ENCODE measurements at places on chromosomes 3 and 15.
A peak's percentile ranks its signal among the peaks of the same experiment; 100 is the strongest.

GRCh38 chr3:32595323-32595722 is 24.7 kb upstream of the DYNC1LI1 start:
- peak; percentile 29 for DNase-seq

- DNase-seq = peak; percentile 70
Observed at GRCh38 chr3:54837964-54838363, 89.9 kb downstream of the LRTM1 start.

GRCh38 chr3:192435241-192435640 is 292.1 kb downstream of the FGF12 start:
- DNase-seq = no peak

- no peak for DNase-seq
Observed at GRCh38 chr15:58760385-58761009, 10.6 kb upstream of the MINDY2 start.

GRCh38 chr3:182389071-182389815 is 404.1 kb upstream of the ATP11B start:
- peak; percentile 88 for DNase-seq

- no peak for DNase-seq
Observed at GRCh38 chr3:191770541-191770940, 309.6 kb downstream of the PYDC2 start.

- peak; percentile 19 for DNase-seq
Observed at GRCh38 chr3:184766555-184767261, 45.3 kb upstream of the VPS8 start.

GRCh38 chr3:105752791-105753415 is 115.9 kb downstream of the CBLB start:
- DNase-seq = no peak

DNA sequence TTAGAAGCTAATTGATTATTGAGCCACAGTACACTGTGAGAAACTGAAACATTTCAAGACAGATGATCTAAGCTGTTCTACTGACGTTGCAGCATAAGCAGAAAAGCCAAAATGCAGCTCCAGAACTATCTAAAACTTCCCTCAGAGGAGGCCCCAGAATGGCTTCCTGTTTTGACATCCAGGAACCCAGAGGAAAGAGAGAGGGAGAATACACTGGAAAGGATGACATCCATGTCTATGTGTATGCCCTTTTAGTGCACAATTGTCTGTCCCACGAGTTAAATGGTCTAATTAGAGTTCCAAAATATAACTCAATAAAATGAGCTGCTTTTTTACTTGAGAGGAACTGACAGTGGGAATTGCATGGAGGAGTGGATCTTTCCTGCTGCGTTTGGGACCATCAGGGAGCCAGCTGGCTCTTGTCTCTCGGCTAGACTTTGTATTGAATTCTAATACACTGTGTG is 688.1 kb downstream of the ZNF385D start:
- no peak for DNase-seq

DNA sequence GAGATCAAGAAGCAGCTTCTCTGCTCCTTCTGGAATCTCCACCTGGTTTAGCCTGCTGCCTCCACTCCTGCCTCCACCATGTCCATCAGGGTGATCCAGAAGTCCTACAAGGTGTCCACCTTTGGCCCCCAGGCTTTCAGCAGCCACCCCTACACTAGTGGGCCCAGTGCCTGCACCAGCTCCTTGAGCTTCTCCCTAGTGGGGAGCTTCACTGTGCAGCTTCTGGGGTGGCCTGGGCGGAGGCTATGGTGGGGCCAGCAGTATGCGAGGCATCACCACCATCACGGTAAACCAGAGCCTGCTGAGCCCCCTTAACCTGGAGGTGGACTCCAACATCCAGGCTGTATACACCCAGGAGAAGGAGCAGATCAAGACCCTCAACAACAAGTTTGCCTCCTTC is 2.4 kb upstream of the KPNA4 start:
- DNase-seq = no peak

- DNase-seq = no peak
Observed at GRCh38 chr15:73366766-73367623, 1.8 kb downstream of the HCN4 start.

DNA sequence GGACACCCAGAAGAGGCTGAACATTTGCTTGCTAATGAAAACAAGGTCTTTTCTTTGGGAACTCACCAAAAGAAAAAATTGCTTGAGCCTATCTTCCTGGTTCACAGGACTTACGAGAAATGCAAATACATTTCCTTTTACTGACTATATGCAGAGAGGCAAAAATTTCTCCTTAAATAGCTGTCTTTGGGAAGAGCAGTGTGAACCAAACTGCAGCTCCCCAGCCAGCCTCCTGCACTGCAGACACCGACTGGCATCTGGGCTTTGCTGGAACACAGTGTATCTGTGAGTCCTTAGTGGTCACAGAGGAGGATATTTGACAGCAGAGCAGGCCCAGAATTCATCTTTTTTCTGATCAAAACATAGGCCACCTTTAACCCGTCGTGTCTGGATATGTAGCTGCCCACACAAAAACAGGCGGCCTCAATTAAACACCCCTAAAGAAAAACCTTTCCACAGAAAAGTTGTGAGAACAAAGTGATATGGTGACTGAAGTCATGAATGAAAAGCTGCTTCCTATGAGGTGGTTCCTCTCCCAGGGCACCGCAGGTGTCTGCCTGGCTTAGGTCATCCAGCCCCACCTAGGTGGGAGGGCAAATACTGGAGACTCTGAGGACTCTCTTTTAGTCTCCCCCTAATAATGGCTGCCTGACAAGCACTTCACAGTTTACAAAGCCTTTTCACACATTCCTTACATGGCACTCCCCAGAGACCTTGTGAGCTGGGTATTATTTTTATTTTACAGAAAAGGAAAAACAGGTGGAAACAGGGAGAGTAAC is 46.1 kb upstream of the TMEM158 start:
- DNase-seq = peak; percentile 1

GRCh38 chr3:121483290-121483689 is 62.5 kb downstream of the POLQ start:
- DNase-seq = no peak

GRCh38 chr3:45968706-45969105 is 25.4 kb downstream of the CXCR6 start:
- no peak for DNase-seq

- DNase-seq = no peak
Observed at GRCh38 chr3:152609891-152610290, 225.0 kb upstream of the P2RY1 start.

GRCh38 chr3:71760140-71760539 is 6.5 kb downstream of the GPR27 start:
- DNase-seq = no peak

GRCh38 chr3:10547841-10548783 is 42.7 kb upstream of the ATP2B2 start:
- DNase-seq = peak; percentile 21

DNA sequence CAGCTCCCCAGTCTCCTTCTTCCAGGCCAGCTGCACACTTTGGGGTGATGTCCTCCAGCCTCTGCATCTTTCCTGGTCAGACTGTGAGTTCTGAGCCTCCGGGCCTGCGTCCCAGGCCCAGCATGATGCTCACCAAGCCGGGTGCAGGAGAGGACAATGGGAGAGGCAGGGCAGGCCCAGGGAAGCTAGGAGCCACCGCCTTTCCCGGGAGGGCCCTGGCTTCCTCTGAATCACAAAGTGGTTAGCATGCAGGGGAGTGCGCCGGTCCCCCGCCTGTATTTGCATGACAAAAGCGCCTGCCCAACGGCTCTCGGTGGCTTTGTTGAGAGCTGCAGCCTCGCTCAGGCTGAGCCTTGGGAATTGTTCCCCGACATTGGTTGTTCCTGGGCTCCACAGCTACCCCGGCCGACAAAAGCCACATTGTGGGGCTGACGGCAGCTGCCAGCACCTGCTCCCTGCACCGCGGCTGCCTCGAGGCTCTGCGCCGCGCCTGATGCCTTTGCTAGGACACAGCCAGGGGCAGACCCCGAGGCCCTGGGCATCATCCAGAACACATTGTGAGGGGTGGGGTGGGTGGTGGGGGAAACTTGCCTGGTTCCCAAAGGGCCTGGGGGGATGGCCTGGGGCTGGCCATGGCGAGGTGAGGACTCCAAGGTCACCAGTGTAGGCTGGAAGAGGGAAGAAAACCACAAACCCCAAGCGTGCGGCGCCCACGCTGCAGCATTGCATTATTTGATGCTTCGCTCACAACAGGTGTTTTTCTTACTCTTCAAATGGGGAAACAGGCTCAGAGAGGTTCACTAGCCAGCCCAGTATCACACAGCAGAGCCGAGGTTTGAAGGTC is 20.0 kb upstream of the KLF13 start:
- DNase-seq = no peak

GRCh38 chr15:39154776-39155175 is 426.1 kb upstream of the THBS1 start:
- no peak for DNase-seq

- no peak for DNase-seq
Observed at GRCh38 chr3:31252216-31253185, 280.2 kb upstream of the STT3B start.

DNA sequence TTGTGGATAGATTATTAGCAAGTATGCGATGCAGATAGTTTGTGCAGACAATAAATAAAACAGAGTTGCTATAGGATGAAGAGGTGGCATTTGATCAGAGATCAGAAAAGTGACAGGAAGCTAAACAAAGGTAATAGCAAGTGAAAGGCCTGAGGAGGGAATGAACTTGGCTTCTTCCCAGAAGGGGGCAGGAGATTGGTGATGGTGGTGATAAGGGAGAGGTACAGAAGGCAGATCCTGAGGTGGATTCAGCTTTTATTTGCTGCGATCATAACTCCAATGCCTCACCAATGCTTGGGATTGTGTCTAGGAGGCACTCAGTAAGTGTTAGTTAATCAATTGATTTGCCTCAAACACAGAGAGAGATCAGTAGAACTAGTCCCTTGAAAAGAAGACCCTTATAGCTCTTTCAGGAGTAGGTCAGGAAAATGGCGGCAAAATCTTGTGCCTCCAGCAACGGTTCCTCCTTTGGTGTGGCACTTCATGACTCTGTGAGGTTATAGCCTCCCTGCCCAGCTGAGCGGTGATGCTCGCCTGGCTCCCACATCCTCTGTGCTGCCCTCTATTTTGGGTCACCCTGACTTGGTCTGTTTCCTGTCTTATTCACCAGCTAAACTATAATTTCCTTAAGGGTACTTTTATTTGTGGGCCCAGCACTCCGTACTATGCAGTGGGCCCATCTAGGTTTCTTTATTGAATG is 37.5 kb downstream of the TGFBR2 start:
- no peak for DNase-seq

- no peak for DNase-seq
Observed at GRCh38 chr15:51104512-51104911, 9.8 kb upstream of the TNFAIP8L3 start.

DNA sequence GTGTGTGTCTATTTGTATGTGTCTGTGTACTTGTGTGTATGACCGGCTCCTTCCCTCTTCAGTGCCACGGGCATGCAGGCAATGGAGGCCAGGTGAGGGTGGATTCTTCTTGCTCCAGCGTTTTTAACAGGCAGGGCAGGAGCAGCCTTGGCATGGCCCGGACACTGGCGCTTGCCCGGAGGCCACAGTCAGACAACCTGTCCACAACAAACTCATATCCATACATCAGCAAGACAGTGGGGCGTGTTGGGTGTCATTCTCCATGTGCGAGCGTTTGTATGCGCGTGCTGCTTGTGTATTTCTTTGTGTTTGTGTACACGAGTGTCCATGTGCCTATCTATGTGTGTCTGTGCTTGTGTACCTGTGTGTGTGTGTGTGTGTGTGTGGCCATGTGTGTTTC is 29.8 kb downstream of the PTH1R start:
- DNase-seq = no peak

DNA sequence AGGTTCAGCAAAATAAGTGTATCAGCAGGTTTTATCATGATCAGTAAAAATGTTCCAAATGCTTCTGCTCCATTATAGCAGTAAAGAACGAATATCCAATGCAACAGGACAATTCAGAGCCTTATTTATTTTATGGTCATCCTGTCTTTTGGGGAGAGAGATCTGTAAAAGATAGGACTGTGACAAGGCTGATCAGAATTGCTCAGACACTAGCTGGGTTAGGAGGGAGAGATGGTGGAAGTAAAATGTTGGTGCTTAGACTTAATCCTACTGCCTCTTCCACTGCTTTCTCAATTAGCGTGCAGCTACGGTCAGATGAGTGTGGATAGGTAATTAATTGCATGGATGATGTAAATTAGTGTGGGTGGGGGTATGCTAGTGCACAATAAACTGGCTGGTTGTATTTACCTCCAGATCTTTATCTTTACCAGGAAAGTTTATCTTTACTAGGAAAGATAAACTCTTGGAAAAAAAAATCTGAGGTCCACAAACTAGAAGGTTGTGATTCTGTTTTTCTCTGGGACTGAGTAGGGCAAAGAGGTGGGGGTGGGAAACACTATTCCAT is 2.2 kb downstream of the EID1 start:
- DNase-seq = no peak

- no peak for DNase-seq
Observed at GRCh38 chr3:101216710-101217465, 103.5 kb downstream of the IMPG2 start.

DNA sequence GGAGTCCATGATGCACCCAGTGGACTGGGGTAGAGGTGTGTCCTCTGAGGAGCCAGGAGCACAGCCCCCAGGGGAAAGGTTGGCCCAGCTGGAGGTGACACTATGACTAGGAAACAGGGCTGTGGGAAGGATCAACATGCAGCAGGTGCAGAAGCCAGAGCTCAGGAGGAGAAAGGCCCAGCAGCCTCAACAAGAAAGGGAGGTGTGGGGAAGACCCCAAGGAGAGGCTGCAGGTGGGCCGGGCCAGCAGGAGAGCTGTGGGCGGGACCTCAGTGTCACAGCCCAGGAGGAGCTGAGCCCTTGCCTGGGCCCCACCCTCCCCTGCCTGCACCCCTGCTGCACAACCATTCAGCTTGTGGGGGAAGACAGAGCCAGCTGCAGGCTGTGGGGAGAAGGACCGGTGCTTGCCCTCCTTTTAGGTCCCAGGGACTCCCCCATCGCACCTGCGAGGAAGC is 18.4 kb upstream of the KLF13 start:
- peak; percentile 16 for DNase-seq

- no peak for DNase-seq
Observed at GRCh38 chr15:100020189-100020588, 287.0 kb upstream of the LYSMD4 start.

- DNase-seq = no peak
Observed at GRCh38 chr3:131503320-131503635, 507 bp upstream of the MRPL3 start.

- DNase-seq = peak; percentile 31
Observed at GRCh38 chr3:127792541-127793292, 29.6 kb downstream of the MGLL start.

- DNase-seq = no peak
Observed at GRCh38 chr3:72452745-72453144, 395.5 kb downstream of the SHQ1 start.

DNA sequence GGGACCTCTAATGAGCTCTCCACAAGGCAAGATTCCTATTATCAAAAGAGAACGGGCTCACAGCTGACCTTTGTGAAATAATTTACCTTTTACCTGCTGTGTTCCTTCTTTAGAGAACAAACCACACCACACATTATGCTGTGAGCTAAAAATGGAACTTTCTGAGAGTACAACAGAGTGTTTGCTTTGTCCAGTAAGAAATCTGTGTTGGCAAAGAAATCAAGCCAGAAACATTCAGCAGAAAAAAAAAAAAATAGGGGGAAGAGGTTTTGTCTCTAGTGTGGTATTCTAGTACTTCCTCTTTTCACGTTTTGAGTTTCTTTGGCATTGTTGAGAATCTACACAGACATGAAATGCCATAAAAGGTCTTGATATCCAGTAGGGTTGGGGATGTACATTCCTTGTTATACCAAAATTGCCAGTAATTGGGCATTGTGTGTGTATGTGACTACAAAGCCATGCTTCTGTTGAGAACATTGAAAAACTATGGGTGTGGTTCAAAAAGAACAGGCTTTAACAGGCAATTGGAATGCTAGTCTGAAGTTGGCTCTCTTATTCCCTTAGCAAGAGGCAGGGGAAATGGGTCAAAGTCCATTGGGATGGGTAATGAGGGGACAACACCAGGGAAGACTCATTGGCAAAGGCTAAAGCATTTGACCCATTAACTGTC is 273.5 kb downstream of the NEK10 start:
- no peak for DNase-seq

Data from NCI-H2171 treated with DMSO at 0.1 percent for 48 hours (cell line).